Stimulated activated naive CD4-positive, alpha-beta T cell treated with Interleukin-2 at 50 U/mL for 16 hours (primary cell): ENCODE measurements at places on chromosomes 1 and 21.

GRCh38 chr1:27662707-27663393, 9.1 kb downstream of the IFI6 start:
- peak; percentile 83 for DNase-seq

DNA sequence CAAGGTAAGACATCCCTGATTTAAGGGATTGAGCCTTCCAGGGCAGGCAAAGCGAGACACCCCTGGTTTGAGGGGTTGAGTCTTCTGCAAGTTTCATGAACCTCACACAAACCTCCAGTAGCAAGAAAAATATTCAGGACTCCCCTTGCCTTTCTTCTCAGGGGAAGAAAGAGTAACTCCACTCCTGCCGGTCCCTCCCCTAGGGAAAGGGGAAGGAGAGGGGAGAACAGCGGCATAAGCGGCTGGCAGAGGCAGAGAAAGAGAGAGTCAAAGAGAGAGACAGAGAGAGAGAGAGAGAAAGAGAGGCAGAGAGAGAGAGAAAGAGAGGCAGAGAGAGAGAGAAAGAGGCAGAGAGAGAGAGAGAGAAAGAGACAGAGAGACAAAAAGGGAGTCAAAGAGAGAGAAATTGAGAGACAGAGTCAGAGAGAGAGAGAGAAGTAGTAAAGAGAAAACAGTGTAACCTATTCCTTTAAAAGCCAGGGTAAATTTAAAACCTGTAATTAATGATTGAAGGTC, 29.5 kb upstream of the CBR3 start:
- DNase-seq: no peak

DNA sequence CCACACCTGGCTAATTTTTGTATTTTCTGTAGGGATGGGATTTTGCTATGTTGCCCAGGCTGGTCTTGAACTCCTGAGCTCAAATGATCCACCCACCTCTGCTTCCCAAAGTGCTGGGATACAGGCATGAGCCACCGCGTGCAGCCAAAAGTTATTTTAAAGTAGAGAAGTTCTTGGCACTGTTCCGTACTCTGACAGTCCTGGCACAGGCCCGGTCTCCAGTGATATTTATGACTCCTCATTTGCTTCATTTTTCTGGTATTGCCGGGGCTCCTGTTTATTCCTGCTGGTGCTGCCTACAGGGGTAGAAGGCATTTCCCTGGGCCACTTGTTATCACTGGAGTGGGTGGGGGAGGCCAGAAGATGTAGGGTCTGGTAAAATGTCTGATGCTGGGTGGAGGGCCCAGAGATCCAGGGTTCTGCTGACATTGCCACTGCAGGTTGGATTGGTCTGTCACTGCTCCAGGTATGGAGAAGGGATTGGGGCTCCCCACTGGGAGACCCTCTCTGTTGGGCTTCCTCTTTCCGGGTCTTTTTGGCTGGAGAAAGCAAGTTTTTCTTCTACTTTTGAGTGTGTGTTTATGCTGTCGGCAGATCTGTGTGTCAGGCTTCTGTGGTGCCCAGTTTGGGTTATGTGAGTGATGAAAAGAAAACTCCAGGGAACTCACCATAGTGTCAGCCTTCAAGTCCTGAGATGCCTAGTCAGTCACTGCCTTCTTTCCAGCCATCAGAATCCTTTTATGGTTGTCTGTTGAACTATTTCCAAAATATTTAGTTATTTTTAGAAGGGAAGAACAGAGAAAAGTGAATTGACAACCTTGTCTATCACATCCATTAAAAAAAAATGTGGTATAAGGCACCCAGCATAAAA, 4.5 kb downstream of the MROH7 start:
- no peak for DNase-seq

- DNase-seq: peak; percentile 32
Observed at GRCh38 chr1:1943834-1944570, 24.9 kb upstream of the TMEM52 start.

- DNase-seq: peak; percentile 37
Observed at GRCh38 chr1:156146020-156146768, 7.2 kb upstream of the SEMA4A start.

DNA sequence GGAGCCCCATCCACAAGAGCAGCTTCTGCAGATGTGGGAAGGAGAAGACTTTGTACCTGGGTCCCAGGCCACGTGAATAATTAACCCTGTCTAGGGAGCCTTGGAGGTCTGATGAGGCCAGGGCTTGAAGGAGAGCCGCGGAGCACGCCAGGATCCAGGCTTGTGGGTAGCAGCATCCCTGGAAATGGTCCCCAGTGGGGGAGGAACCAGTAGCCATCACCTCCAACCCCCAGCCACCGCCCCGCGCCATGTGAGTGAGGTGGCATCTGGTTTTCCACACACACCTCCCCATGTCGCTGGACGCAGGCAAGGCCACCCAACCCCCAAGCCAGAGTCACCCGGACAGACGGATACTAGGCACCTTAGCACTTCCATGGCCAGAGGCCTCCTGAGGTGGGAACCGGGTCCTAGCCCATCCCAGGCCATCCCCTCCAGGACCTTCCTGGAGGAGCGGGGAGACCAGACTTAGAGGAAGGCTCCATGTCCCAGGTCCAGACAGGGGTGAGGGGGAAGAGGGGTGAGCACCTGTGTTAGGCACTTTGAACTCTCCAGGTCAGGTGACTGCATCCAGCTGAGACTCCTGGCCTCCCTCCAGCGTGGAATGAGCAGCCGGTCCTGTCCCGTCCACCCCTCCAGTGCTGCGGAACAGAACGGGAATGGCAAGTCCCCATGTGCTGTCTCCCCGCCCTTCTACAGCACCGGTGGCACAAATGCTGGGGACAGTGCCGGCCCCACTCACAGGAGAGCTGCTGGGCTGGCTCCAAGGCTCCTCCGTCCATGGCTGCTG, 53.2 kb downstream of the RIPK4 start:
- no peak for DNase-seq
